ENCODE measurements at places on chromosomes 16 and 17.

DNA sequence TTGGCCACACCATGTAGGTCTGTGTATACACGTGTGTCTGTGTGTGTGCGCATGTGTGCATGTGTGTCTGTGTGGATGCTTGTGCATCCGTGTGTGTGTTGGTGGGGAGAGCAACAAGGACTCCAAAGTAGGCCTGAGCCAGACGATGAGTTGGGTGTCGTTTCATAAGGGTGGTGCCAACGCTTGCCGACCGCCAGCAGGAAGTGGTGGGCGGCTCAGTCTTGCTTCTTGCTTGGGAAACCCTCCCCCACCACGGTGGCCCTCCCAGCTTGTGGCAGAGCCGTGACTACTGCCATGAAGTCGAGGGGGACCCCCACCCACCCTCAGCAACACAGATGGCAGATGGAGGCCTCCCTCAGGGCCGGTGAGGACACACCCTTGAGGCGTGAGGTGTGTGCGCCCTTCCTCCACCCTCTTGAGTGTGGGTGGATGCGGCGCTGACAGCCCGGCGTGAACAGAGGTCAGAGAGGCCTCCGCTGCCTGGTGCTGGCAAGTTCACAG is 17.5 kb downstream of the SBK1 start:
- DNase-seq, result peak; percentile 61

GRCh38 chr17:34246446-34246845 is 8.6 kb upstream of the CCL2 start:
- DNase-seq, result no peak

- no peak for DNase-seq
Observed at GRCh38 chr16:53433509-53433908, 762 bp upstream of the RBL2 start.

DNA sequence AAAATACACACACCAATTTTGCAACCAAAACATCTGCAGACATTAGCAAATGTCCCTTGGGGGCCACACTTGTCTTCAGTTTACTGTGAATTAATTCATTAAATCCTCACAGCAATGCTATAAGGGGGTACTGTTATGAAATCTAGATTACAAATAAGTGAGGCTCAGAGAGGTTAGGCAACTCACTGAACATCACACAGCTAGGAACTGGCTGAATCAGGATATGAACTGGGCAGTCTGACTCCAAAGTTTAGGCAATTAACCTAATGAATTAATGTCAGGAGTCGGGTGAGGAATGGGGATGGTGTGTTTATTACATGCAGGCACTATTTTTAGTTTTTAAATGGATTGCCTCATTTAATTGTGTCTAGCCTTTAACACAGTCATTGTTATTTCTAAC is 305.7 kb upstream of the XYLT1 start:
- no peak for DNase-seq

DNA sequence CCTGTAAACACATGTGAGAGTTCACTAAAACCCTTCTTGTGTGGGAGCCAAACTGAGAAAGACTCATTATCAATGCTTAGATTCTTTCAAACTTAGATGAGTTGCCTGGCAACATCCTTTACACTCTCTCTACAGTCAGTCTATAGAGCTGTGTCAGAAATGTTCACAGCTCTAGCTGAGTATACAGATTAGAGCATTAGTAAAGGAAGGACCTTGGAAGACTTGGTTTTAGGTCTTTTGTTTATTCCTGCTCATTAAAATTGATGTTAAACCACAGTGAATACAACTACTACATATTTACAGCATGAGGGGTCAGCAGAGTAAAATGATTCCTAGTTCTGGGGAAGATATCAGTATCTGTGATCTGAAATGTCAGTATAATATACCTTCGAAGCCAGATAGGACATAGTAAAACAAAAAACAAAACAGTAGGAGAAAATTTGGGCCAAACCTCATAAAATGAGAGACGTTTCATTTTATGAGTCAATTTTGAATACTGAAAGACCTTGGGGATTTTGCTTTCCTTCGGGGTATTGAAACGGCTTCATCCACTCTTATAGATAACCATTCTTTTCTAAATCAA is 186.0 kb downstream of the TANC2 start:
- DNase-seq, result no peak

- DNase-seq, result peak; percentile 79
Observed at GRCh38 chr17:2814481-2815341, 18.5 kb downstream of the RAP1GAP2 start.

GRCh38 chr17:40017422-40018080 is 2.3 kb downstream of the CSF3 start:
- no peak for DNase-seq

GRCh38 chr16:17343728-17344127 is 127.0 kb downstream of the XYLT1 start:
- DNase-seq, result no peak

DNA sequence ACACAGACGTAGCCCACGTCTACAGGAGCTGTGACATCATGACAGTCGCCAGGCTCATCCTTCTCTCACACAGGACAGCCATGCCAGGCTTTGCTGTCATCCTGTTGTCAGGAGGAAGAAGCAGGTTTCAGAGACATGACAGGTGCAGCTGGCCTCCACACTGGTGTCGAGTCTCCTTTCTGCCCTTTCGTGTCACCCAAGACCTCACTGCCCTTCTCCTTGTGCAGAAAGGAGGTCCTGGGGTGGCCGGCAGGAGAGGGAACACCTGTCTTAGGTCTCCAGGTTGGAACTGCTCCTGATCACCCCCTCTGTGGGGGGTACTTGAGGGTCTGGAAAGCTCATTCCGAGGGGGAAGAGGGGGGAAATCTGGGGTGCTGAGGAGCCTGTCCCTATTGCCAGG is 41.6 kb upstream of the IRF8 start:
- no peak for DNase-seq

- DNase-seq, result no peak
Observed at GRCh38 chr16:68894714-68895113, 51.4 kb downstream of the TANGO6 start.

GRCh38 chr16:11620243-11621003 is 33.7 kb upstream of the LITAF start:
- DNase-seq, result no peak

- no peak for DNase-seq
Observed at GRCh38 chr17:80029258-80029974, 6.3 kb downstream of the TBC1D16 start.

- DNase-seq, result no peak
Observed at GRCh38 chr16:66261826-66262225, 104.7 kb upstream of the CDH5 start.

DNA sequence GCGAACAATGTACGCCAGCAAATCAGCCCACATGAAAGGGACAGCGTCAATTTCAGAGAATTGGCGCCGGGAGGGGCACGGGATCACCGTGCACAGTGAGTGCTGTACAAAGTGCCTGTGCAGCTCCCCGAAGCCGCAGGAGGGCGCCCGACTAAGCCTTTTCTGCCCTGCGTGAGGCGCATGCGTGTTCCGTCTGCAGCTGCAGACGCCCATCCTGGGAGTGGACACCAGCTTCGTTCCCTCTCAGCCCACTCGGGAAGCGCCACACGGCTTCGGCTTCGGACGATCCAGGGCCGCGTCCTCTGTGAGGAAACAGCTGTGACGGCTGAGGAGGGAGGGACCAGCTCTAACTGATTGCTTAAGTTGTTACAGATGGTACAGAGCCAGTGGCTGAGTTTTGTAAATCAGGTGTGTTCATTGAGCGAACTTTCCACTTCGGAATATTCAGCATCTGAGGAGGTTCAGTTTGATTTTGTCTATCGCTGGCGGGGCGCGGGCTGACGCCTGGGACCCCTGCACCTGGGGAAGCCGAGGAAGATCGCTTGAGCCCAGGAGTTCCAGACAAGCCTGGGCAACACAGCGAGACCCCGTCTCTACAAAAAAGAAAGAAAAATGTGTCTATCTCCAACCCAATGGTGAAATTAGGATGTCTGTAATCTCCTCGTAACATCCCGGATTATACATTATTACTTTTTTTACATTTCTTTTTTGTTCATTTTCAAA is 15.4 kb upstream of the ZNF287 start:
- peak; percentile 92 for DNase-seq

DNA sequence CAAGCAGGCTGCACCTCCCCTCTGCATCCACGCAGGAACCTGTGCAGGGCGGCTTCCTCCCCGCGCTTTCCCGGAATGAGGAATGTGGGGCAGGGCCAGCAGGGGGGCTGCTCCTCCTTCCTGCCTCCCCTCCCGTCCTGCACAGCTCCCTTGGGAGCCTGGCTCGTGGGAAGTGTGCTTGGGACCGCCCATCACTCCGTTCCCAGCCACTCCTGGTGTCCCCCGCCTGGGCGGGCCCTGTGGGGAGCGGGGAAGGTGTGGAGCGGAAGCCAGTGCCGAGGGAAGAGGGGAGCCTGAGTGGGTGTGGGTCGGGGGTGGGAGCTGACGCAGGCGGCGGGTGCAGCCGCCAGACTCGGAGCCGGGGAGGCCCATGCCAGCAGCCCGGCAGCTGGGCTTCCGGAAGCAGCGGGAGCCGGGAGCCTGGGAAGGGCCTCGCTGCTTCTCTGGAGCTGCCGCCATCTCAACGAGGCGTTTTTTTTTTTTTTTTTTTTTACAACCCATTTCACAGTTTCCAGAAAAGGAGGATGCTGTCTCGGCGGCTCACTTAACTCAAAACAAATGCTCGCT is 24.1 kb downstream of the BAHCC1 start:
- DNase-seq, result no peak

GRCh38 chr17:75181608-75182318 is 996 bp downstream of the SUMO2 start:
- peak; percentile 16 for DNase-seq

DNA sequence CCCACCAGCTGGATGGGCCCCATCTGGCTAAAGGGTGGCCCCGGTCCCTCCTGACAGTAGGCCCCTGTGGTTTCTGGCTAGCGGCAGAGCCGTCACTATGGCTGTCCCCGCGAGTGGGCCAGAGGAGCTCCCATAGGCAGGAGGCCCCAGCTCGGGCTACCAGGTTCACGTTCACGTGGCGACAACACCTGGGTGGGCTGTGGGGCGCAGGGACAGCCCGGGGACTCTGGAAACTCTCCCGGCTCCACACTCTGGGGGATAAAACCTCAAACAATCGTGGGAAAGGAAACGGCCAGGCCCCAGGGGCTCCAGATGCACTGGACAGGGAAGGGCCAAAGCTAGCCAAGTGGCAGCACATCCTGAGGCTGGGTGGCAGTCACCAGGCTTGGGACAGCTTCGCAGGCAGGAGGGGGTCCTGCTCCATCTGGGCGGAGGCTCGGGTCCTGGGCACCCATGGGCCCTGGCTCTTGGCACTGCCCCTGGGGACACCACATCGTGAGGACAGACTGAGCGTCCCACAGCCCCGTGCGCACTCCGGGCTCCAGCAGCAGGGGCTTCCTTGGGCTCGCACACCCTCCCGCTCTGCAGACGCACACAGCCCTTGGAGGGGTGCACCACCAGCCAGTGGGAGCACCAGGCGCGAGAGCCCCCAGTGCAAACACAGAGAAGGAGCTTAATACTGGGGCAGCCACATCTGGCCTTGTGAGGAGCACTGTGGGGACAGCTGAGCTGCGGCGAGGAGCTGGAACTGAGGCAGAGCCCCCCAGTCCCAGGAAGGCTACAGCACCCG is 4.4 kb downstream of the RNF166 start:
- no peak for DNase-seq

DNA sequence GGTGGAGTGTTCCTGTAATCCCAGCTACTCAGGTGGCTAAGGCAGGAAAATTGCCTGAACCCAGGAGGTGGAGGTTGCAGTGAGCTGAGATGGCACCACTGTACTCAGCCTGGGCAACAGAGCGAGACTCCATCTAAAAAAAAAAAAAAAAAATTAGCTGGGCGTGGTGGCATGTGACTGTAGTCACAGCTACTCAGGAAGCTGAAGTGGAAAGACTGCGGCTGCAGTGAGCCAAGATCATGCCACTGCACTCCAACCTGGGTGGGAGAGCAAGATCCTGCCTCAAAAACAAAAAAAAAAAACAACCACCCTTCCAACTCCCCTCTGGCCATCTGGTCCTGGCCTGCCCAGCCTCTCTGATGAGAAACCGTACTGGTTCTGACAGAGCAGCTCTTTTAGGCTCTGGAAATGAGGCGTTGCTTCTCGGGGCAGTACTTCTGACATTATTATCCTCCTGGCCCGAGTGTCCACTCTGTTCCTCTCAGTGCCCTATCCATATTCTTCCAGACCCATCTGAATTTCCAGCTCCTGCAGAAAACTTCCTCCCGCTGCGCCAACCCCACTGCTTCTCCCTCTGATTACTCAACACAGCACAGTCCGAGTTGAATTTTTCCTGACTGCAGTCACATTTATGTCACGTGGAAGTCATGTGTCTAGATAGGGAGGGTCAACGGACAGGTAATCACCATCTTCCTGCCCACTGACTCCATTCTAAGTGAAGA is 13.3 kb downstream of the GGA2 start:
- DNase-seq, result no peak

DNA sequence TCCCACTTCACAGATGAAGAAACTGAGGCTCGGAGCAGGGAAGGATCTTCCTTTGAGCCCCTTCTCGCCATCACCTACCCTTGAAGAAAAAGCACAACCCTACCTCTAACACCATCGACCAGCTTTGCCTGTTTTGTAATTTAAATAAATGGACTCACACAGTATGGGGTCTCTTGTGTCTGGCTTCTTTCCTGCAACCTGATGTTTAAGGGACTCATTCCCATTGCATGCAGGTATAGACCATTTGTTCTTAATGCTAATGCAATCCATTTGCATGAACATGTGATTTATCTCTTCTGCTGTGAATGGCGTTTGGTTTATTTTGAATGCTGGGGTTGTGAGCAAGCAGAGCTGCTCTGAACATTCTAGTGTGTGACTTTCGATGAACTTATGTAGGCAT is 150.8 kb upstream of the FOXF1 start:
- no peak for DNase-seq

DNA sequence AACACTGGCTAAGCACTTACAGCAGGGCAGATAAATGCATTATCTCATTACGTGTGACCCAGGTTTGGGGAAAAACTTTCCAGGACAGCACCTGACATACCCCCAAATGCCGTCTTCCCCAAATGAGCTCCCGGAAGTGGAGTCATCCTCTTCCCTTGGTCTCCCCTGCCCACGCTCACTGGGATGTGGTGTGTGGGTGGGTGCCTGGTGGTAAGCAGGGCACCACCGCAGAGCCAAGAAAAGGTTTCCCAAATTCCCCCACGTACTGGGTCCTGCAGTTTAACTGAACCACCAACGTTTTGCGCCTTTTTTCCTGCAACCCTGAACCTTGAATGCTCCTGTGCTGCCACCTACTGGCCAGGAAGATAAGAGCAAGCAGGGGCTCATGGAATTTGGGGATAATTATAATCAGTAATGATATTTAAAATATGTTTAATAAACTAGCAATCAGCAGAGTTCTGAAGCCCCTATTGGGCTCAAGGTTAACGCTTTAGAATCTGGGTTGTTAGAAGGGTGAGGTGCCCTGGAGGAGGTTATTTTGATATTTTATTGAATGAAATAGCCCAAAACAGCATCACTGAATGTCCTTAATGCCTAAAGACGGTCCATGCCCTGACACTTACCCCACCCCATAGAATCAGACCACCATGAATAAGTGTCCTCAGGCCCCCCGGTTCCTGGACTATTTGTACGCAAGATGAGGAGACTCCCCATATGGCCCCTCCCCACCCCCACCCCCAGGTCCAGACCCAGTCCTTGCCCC is 8.0 kb downstream of the SPPL2C start:
- peak; percentile 44 for DNase-seq
